ENCODE measurements at places on chromosomes 12 and 14. TPM values are rescaled to one million over a fixed set of nuclear protein-coding genes. Genes with fewer than 3 reads are reported as not detected.

GRCh38 chr12:65409726-65410125, 131.2 kb downstream of the MSRB3 start:
- DNase-seq, result no peak

The TMEM19 gene
- total RNA-seq, result 24.8 TPM

- no peak for DNase-seq
These were observed 984.8 kb downstream of the VRK1 start for GRCh38 chr14:97781961-97782360.

- no peak for DNase-seq
These were observed 16.1 kb upstream of the CCDC85C start for GRCh38 chr14:99619835-99620834.

All from progenitor cell of endocrine pancreas (in vitro differentiated cells).